ENCODE measurements at places on chromosomes 7 and 10.

DNA sequence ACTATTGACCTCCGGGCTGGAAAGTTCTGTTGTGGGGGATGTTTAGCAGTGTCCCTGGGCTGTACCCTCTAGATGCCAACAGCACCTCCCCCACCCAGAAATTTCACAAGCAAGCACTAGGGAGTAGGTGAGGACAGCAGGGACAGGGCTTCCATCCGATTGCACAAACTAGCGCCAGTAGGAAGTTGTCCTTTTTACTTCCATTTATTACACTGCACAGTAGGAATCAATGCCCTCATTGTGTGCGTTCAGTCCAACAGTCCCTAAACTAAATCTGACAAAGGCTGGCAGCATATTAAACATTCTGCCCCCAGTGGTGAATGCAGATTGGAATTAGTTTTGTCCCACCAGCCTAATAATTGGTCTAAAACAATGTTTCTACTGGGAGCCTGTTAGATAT, 6.4 kb upstream of the SOSTDC1 start:
- DNase-seq, result no peak

- DNase-seq, result peak; percentile 62
Observed at GRCh38 chr10:96967847-96968246, 135.7 kb downstream of the LCOR start.

DNA sequence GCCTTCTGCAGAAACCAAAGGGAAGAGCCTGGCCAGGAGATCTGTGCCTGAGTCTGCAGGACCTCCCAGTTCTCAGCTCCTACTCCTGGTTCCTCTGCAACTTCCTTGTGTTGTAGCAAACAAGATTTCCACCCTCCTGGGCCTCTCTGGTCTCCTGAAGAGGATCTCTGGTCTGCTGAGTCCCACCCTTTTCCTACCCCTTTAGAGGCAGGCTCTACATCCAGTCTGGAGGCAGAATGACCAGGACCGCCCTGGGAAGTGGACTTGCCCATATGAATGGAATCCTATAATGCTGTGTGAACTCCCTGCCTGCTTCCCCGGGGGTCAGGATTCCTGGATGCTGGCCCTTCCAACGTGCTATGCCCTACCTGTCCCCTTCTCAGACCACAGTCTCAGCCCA, 3.2 kb downstream of the DENND2A start:
- DNase-seq, result no peak

GRCh38 chr10:124534826-124535601, 73.4 kb downstream of the LHPP start:
- no peak for DNase-seq

DNA sequence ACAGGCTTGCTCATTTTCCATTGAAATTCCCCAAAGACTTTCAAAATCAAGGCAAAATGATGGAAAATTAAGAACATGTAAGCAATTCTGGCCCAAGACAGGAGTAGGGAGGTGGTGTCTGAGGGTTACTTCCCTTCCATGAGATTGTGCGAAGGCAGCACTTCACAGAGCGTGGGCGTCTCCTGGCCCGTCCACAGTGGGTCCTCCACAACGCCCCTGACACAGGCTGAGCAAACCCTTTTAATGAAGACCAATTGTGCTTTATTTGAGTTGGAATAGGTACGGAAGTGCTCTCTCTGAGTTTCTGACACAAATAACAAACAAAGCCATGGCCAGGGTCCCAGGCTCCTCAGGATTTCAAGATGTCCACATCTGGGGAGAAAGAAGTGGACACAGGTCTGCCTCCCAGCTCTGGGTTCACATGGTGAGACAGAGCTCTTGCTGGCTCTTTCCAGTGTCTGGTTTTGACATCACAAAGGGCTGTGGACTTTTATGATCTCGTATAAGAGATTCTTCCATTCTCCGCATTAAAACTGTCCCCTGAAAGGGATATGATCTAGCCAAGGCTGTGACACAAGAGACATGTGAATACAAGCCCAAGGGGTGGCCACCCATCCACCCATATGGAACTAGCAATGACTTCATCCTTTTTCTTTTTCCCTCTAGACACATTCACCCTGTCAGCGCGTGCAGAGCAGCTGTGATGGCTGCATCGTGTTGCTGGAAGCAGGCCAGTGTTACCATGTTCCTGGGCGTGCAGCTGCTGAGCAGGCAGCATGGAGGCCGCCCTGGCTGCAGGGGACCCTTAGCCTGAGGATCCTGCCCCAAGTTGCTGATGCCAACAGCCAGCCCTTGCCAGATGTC, 145.6 kb downstream of the ADAM12 start:
- DNase-seq, result peak; percentile 55

- DNase-seq, result no peak
Observed at GRCh38 chr10:6979371-6979770, 399.3 kb upstream of the PRKCQ start.

DNA sequence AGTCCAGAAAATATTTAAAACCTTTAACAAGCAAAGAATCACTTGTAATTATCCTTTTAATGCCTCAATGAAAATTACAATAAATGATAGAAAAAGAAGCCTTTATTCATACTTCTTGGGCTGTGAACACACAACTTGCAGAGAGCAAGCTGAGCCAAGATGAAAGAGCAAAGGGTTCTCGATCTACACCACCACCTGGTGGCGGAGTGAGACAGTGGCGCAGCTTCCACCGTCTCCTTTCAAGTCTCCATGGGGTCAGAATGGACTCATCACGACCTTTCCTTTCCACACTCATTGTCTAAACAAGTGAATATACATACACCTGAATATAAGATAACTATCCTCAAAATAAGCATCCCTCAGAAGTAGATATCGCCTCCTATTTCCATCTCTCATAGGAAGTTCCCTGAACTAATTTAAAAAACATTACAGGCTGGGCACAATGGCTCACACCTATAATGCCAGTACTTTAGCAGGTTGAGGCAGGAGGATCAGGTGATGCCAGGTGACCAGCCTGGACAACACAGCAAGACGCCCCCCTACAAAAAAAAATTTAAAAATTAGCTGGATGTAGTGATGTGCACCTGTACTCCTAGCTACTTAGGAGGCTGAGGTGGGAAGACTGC, 40.7 kb downstream of the ATE1 start:
- no peak for DNase-seq

- no peak for DNase-seq
Observed at GRCh38 chr10:72810976-72811375, 82.6 kb upstream of the OIT3 start.

GRCh38 chr10:29332061-29332760, 43.3 kb downstream of the LYZL1 start:
- no peak for DNase-seq

- DNase-seq, result no peak
Observed at GRCh38 chr7:151764056-151764920, 112.6 kb downstream of the PRKAG2 start.
